Smooth muscle cell of the pulmonary artery (primary cell): ENCODE measurements at places on chromosomes 16 and 17. TPM values are rescaled to one million over a fixed set of nuclear protein-coding genes. Genes with fewer than 3 reads are reported as not detected.

The PITPNM3 gene
- total RNA-seq, result 2.4 and 3.8 TPM in 2 replicates

The DCTPP1 gene
- 7.7 and 8.5 TPM in 2 replicates for total RNA-seq

The CES3 gene
- total RNA-seq, result 0.39 and 1.2 TPM in 2 replicates

The EVPL gene
- total RNA-seq, result under 0.01 and 0.10 TPM in 2 replicates

The HOXB7 gene
- total RNA-seq, result 1.6 and 1.8 TPM in 2 replicates

The GPR179 gene
- total RNA-seq, result 0.07 and 0.10 TPM in 2 replicates

The SLC35G6 gene
- not detected in 2 replicates for total RNA-seq

The RAB37 gene
- 0.33 and 0.36 TPM in 2 replicates for total RNA-seq

The TEX14 gene
- 0.03 and 0.07 TPM in 2 replicates for total RNA-seq

The COQ7 gene
- total RNA-seq, result 18.5 and 18.9 TPM in 2 replicates

The CLEC3A gene
- total RNA-seq, result not detected in 2 replicates

The ACLY gene
- 199 and 311 TPM in 2 replicates for total RNA-seq

The SPN gene
- not detected in 2 replicates for total RNA-seq

The STH gene
- total RNA-seq, result not detected in 2 replicates

The KRT14 gene
- 0.59 and 1.3 TPM in 2 replicates for total RNA-seq

The CCDC154 gene
- total RNA-seq, result 0.33 and 0.96 TPM in 2 replicates

The AGRP gene
- not detected in 2 replicates for total RNA-seq

The TP53TG3F gene
- total RNA-seq, result not detected in 2 replicates

The IRF8 gene
- total RNA-seq, result not detected in 2 replicates

The NARF gene
- 32.8 and 42.6 TPM in 2 replicates for total RNA-seq

The OR2C1 gene
- 0.26 TPM in 1 of 2 replicates, not detected in the other for total RNA-seq

The APOBR gene
- not detected in 2 replicates for total RNA-seq

The CRHR1 gene
- not detected in 2 replicates for total RNA-seq

The CES4A gene
- total RNA-seq, result 0.99 and 1.8 TPM in 2 replicates

The HBA1 gene
- total RNA-seq, result not detected in 2 replicates

The PRAC2 gene
- not detected in 2 replicates for total RNA-seq

The STX1B gene
- 0.85 and 2.6 TPM in 2 replicates for total RNA-seq

The HBM gene
- not detected in 2 replicates for total RNA-seq

The GPR142 gene
- 0.26 TPM in 1 of 2 replicates, not detected in the other for total RNA-seq

The EPX gene
- not detected in 2 replicates for total RNA-seq
